K562 (cell line): ENCODE measurements at places on chromosomes 5 and 9. TPM values are rescaled to one million over a fixed set of nuclear protein-coding genes. Genes with fewer than 3 reads are reported as not detected.

Gene C8G
- 4.3 and 5.9 TPM in 2 replicates for total RNA-seq

Gene NIPAL4
- not detected in 2 replicates for total RNA-seq

Gene IFNA13
- not detected in 2 replicates for total RNA-seq

Gene ENTREP1
- total RNA-seq, result 0.09 TPM in 1 of 2 replicates, not detected in the other

Gene EPB41L4B
- 0.38 and 0.63 TPM in 2 replicates for total RNA-seq

Gene DBH
- not detected in 2 replicates for total RNA-seq

Gene RNF38
- total RNA-seq, result 8.9 and 9.8 TPM in 2 replicates

Gene GARIN3
- not detected in 2 replicates for total RNA-seq

Gene FAM53C
- total RNA-seq, result 34.6 and 38.5 TPM in 2 replicates

GRCh38 chr9:86246752-86247161 lies 12.7 kb downstream of the C9orf153 start:
- no peak for DNase-seq

GRCh38 chr9:92671323-92671722 lies 1.4 kb upstream of the IPPK start:
- DNase-seq, result peak; percentile 33

GRCh38 chr5:543755-544674 lies 19.8 kb upstream of the SLC9A3 start:
- no peak for DNase-seq

- no peak for DNase-seq
Observed at GRCh38 chr5:38330207-38330606, 71.8 kb downstream of the EGFLAM start.

DNA sequence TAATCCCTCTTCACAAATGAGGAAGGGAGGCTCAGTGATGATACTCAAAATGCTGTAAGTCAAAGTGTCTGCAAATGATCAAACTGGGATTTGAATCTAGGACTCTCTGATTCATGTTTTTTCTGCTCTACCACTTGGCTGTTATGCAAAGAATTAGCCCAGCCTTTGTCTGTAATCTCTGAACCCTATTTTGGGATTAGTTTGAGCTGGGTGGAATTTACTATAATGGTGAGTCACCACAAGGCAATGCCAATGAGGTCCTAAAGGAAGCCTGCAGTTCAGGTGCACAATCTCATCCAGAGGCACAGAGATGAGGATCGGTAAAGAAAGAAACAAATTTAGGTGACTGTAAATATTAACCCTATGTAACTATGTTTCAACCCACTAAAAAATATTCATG lies 29.2 kb downstream of the RFK start:
- DNase-seq, result no peak

DNA sequence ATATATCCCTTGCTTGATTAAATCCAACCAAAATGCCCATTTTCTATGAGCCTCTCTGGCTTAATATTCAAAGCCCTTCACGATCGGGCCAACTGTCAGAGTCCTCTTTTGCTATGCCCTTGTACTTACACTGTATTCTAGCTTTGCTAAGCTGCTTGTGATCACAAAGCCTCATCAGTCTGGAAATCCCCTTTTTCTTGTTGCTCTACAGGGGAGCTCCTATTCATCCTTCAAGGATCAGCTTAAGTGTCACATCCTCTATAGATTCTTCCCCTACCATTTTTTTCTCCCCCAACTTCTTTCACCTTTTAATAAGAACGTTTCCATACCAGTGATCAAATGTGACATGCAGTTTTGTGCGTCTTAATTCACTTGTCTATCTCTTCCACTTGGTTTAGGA lies 450.4 kb upstream of the CHD1 start:
- DNase-seq, result no peak

DNA sequence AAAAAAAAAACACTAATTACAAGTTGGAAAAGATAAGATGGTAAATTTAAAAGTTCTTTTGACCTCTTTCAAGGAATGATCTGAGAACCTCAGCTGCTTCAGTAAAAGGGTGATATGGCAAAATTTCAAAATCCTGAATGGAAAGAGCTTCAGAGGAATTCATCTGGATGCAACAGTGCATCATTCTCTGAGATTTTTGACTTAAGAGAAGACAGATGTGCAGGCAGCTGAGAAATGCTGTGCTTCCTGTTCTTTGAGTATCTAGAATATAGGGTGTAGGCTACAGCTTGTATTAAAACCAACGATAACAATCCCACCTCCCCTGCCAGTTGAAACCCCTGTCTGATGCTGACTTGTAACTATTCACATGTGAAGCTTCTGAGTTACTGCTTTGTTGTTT lies 6.2 kb downstream of the FRMPD1 start:
- DNase-seq, result no peak

DNA sequence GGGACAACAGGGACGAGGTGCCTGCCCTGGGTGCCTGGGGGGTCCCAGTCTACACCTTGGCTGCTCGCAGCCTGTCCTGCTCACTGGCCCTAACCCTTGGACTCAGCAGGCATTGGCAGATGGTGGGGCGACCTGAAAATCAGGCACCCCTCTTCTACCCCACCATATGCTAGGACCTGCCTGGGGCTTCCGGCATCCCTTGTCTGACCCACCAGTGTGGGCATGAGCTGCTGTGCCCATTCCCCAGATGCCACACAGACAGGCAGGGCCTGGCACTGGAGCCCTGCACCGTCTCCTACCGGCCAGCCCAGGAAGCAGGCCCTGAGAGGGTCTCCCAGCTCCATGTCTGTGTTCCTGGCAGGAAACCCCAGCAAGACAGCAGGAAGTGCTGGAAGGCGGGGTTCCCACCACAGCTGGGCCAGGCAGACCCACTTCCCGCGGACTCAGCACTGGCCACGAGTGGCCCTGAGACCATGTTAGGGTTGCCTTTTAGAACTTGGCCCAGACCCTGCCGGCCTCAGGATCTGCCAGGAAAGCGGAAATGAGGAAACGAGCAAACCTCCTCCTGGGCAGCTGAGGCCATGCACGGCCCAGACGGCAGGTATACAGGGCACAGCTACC lies 3.1 kb downstream of the NINJ1 start:
- DNase-seq, result no peak

- no peak for DNase-seq
Observed at GRCh38 chr5:84125216-84125615, 259.5 kb downstream of the EDIL3 start.

- DNase-seq, result no peak
Observed at GRCh38 chr9:24620741-24621140, 75.0 kb upstream of the IZUMO3 start.

DNA sequence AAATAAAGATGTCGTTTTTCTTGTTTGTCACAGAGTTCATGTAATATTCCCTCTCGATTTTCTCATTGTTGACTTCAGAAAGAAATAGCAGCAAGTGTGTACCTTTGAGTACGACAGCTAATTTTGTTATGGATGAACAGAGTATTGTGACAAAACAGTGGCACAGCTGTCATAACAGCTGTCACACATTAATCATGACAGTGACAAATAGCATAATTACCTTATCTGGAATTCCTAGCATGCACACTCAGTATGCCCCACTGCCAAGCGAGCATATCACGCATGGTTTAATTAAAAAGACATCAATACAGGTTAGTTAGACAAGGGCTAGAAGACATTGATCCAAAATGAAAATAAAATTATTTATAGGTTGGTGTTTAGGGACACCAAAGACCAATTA lies 375.1 kb downstream of the SPATA31D1 start:
- no peak for DNase-seq

- DNase-seq, result no peak
Observed at GRCh38 chr9:87587356-87587745, 89.7 kb downstream of the DAPK1 start.

GRCh38 chr9:36987409-36987808 lies 46.7 kb downstream of the PAX5 start:
- no peak for DNase-seq

DNA sequence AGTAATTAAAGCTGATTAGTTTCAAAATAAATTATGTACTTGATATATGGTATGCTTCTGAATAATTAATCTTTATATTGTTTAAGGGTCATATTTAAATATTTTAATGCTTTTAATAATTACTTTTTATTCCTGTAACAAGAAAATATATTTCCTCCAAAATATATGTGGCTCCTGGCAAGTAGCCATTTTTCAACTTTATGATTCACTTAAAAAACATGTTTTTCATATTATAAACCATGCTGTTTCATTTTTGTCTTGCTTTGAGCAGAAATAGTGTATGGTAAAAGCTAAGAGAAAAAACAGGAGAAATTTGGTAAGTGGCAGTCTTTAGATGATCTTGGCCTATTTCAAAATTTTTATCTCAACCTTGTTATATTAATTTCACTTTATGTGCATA lies 14.6 kb downstream of the SPATA9 start:
- DNase-seq, result no peak

- DNase-seq, result no peak
Observed at GRCh38 chr9:88502552-88503034, 32.4 kb upstream of the NXNL2 start.

- no peak for DNase-seq
Observed at GRCh38 chr5:158120760-158121159, 261.8 kb upstream of the CLINT1 start.

DNA sequence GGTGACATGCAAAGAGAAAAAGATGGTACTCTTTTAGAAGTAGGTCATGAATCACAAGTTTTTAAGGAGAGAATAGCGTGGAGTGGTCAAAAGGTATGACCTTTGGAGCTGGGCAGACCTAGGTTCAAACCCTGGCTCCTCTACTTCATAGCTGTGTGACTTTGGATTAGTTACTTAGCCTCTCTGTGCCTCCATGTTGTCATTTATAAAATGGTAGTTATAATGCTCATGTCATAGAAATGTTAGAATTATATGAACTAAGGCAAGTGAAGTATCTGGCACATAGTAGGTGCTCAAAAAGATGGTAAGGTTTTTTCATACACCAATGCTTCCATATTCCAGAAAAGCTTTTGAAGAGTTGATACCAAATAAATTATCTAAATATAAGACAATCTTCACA lies 7.3 kb downstream of the F2R start:
- DNase-seq, result no peak

GRCh38 chr9:137255448-137256114 lies 454 bp downstream of the NELFB start:
- peak; percentile 11 for DNase-seq

- DNase-seq, result no peak
Observed at GRCh38 chr5:73344835-73345234, 103.7 kb downstream of the FOXD1 start.

DNA sequence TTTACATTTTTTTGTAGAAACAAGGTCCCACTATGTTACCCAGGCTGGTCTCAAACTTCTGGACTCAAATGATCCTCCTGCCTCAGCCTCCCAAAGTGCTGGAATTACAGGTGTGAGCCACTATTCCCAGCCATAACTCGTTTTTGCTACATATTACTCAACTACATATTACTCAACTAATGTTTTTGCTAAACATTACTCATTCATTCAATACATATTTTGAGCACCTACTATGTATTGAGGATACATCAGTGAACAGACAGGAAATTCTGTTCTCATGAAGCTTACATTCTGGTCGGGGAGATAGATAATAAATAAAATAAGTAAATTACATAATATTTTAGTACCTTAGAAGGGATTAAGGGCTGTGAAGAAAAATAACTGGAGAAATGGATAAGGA lies 34.9 kb upstream of the STOM start:
- no peak for DNase-seq
